Stimulated activated CD4-positive, alpha-beta T cell treated with anti-CD3 and anti-CD28 coated beads, Interleukin-1b, Interleukin-23, amount 100 ng/mL, for 1 hour (primary cell): ENCODE measurements at places on chromosomes 1 and 21.
A peak's percentile ranks its signal among the peaks of the same experiment; 100 is the strongest.

DNA sequence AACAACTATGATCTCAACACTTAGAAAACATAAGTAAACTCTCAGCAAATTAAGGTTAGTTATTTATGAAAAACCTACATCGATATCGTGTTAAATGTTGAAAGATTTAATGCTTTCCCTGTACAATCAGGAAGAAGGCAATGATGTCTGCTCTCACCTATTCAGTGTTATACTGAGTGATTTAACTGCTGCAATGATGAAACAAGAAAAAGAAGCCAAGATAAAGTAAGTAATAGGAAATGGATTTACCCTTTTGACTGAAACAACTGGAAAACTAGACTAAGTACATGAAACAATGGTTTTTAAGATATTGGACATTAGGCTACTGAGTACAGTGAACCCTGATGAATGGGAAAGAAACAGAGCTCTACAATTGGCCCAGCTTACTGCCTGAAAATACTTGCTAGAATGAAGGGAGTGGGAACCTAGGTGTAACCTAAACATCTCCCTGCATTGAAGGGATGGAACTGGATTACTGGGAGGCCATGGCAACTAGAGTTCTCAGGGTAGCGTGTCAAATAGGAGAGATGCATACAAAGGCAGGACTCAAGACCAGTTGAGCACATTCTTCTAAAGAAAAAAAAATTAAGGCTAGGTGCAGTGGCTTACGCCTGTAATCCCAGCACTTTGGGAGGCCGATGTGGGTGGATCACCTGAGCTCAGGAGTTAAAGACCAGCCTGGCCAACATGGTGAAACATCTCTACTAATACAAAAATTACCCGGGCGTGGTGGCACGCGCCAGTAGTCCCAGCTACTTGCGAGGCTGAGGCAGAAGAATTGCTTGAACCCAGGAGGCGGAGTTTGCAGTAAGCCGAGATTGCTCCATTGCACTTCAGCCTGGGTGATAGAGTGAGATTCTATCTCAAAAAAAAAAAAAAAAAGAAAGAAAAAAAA lies 37.3 kb downstream of the SNRPE start:
- DNase-seq: no peak

DNA sequence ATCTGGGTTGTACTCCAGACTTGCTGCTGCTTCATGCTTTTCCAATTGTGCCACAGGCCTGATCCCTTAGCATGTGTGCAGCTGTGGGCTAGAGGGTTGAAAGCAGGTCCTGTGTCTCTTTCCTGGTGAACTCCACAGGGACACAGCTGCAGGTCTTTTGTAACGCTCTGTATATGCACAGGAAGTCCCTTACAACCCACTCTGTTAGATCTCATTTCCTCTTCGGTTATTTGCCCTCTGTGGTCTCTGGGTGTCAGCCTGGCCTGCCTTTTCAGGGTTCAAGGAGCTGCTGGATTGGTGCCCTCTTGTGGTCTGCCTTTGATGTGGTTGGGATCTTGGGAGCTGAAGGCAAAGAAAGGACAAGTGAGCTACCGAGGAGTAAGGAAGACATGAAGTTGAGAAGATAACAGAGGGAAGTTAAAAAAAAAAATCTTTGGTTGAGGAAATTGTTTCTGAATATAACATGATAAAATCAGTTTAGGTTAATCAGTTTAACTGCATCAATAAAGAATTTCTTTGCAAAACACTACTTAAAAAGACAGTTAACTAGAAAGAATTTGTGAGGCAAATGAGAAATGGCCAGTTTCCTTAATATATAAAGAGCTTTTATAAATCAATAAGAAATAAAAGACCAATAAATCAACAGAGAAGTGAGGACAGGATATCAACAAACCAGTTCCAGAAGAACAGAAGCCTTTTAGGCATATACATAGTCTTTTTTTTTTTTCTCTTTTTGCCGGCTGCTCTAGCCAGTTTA lies 44.1 kb downstream of the UCK2 start:
- no peak for DNase-seq

- DNase-seq: no peak
These were observed 15.4 kb downstream of the TIE1 start for GRCh38 chr1:43315963-43316737.

DNA sequence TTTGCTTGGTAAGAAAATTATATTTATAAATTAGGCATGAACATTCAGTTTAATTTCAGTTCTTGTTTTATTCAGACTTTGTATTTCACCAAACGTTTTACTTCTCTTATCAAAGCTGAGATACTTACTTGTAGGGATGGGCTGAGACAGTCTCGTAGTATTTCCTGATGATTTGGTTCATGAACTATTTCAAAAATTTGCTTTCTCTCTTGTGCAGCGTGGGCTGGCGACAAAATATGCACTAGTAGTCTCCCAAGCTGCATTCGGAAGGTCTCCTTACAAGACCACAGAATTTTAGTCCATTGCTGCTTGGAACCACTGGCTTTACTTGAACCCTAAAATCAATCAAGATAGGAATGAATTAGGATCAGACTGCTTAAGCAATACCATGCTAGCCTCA lies 91.7 kb upstream of the GNG4 start:
- DNase-seq: no peak

- no peak for DNase-seq
These were observed 794 bp downstream of the NID1 start for GRCh38 chr1:236063919-236064673.

GRCh38 chr1:119002028-119002686 lies 14.0 kb upstream of the TBX15 start:
- DNase-seq: no peak

- peak; percentile 28 for DNase-seq
These were observed 788 bp upstream of the TXNIP start for GRCh38 chr1:145997016-145997717.

- DNase-seq: no peak
These were observed 26.0 kb upstream of the UAP1 start for GRCh38 chr1:162535501-162535900.

DNA sequence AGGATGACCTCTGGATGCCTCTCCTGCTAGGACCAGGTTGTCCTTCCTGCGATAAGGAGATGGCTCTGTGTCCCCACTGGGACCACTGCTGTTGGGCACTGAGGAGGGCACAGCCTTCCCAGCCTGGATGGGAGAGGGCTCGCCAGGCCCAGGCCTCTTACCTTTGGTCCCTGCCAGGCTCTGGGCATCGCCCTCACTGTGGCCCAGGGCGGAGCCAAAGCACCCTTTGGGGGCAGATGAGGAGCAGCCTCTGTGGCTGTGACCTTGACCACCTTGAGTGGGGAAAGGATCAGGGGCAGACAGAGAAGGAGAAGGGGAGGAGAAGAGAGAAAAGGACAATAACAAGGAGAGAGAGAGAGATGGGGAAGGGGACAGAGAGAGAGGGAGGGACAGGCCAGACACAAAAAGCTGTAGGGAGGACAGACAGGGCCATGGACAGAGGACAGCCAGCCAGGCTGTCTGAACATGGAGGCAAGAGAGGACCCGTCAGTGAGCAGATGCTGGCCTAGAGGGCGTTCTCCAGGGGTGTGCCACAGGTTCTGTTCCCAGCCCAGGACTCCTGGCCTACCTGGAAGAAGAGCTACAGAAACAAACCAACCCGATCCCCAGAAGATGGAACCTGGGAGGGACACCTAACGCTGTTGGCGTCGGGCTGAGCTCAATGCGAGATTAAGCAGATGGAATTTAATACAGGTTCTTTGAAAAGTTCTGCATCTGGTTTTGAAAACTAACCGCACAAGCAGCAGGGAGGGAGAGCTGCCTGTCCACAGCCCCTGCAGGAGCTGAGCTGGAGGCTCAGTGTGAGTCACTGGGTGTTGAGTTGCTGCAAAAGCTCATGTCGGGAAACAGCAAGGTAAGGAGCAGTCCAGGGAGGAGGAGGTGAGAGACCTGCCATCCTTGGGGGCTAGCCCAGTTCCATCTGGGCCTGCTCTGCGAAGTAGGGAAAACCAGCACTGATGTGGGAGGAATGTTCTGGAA lies 262.1 kb downstream of the PTPRU start:
- DNase-seq: no peak

- no peak for DNase-seq
These were observed 2.2 kb upstream of the LAPTM5 start for GRCh38 chr1:30759718-30760281.

DNA sequence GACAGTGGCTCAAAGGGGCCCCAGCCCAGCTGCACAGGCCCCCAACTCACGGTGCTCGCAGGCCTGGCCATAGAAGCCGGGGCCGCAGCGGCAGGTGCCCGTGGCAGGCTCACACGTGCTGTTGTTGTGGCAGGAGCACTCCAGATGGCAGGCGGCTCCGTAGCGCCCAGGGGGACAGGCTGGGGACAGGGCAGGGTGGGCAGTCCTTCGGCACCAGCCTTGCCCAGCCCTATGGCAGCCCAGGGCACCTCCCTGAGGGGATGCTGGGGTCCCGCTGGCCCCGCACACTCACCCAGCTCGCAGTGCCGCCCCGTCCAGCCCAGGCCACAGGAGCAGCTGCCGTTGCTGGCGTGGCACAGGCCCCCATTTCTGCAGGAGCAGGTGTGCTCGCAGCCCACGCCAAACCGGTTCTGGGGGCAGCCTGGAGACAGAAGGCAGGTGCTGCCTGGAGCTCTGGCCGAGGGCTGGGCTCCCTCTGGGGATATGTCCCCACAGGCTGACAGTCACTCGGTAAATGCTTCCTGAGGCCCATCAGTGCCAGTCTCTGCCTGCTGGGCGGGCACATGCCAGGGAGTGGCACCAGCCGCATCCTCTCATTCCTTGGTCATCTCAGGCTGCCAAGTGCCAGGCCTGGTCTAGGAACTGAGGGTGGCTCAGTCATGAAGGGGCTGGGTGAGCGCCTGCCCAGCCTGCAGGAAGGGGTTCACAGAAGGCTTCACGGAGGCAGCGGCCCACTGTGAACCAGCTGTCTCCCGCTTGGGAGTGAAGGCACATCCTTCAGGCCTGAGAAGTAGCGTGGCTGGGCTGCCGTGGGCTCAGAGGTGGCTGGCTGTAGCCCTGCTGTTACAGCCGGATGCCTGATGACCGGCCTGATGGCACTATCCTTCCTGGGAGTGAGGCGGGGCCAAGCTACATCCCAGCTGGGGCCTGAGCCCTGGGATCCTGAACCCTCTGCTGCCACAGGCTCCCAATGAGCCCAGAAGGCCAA lies 40.1 kb downstream of the ARHGEF16 start:
- no peak for DNase-seq

GRCh38 chr1:41618066-41618825 lies 133.8 kb upstream of the EDN2 start:
- DNase-seq: no peak

GRCh38 chr1:175303201-175303707 lies 110.7 kb upstream of the KIAA0040 start:
- DNase-seq: no peak

DNA sequence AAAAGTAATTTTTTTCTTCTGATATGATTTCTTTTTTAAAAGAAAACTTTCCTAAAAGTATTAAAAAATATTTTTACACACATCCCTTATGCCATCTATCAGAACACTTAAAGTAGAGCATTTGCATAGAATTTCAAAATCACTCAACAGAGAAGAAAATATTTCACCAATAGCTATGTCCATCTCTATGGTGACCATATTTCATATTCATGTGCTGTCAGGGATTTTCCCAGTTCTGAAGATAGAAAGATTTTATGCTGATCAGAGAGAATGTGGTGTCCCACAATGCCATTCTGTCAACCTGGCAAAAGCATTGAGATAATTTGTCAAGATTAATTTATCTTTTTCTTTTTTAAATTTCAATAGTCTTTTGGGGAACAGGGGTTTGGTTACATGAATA lies 87.0 kb downstream of the C4BPA start:
- DNase-seq: no peak

GRCh38 chr1:68506386-68506785 lies 9.5 kb upstream of the DEPDC1 start:
- DNase-seq: no peak

DNA sequence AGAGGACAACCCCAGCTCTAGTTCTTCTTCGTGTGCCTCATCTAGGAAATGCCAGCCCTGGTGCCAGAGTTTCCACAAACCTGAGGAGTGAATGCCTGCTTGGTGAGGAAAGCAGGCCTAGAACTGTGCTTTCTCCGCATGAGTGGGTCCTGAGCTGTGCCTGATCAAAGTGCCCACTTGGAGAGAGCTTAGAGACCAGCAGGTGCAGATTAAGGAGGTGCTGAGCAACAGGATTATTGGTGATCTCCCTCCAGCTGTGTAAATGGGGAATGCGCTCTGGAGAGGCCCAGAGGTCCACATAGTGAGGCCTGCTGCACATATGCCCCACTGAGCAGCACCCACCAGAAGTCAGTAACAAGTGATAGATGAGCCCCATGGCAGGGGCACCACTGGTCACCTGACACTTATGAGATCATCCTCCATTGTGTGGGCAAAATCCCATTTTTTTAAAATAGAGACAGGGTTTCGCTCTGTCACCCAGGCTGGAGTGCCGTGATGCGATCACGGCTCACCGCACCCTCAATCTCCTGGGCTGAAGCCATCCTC lies 127.2 kb upstream of the ZC3H12A start:
- DNase-seq: no peak

GRCh38 chr1:112092656-112093371 lies 103.3 kb upstream of the KCND3 start:
- no peak for DNase-seq

DNA sequence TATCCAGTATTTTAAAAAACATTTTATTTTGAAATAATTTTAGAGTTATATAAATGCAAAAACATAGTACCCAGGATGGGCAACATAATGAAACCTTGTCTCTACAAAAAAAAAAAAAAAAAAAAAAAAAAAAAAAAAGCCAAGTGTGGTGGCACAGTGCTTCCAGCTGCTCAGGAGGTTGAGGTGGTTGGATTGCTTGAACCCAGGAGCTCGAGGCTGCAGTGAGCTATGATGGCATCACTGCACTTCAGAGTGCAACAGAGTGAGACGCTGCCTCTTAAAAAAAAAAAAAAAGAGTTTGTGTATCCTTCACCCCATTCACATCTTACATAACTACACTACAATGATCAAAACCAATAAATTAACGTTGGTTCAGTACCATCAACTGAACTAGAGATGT lies 115.6 kb upstream of the KIF26B start:
- no peak for DNase-seq

- DNase-seq: no peak
These were observed 105.0 kb downstream of the CD247 start for GRCh38 chr1:167413328-167413727.

- no peak for DNase-seq
These were observed 71.3 kb upstream of the TLR5 start for GRCh38 chr1:223214261-223214807.

DNA sequence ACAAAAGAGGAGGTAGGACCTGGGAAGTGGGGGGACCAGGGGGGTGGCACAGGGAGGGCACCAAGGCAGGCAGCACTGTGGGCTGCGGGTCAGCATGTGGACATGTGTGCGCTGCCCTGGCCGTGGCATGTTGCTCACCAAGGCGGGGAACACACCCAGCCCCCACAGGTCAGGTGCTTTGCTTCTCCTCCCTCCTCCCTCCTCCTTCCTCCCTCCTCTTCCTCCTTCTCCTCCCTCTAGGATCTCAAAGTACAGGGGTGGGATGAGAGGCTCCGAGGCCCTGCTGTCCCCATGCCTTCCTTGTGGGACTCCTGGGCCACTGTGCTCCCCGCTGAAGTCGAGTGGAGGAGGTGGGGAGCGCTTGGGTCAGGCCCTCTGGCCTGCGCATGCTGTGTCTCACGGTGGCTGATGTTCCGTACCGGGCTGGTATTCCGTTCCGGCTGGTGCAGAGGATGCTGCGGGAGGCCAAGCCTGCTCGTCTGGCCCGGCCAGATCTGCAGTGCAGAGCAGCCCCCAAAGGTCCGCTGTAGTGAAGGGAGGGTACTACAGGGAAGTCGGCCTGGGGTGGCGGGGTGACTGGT lies 26.6 kb downstream of the SPSB1 start:
- DNase-seq: no peak
